ENCODE measurements at places on chromosomes 2 and 18. TPM values are rescaled to one million over a fixed set of nuclear protein-coding genes. Genes with fewer than 3 reads are reported as not detected.

KCNJ13 gene
- total RNA-seq, result not detected

- DNase-seq, result no peak
- H3K36me3 ChIP-seq, result no peaks in the 10 kb centered on the region
- no peak overlapping the region for H3K27ac ChIP-seq
- no peak overlapping the region for H3K4me3 ChIP-seq
- H3K4me1 ChIP-seq, result peaks cover 25% of the 10 kb centered on the region
Observed at GRCh38 chr2:46074501-46074900, 222.7 kb upstream of the EPAS1 start.

ZNF385B gene
- total RNA-seq, result 11.5 TPM

GKN2 gene
- total RNA-seq, result not detected

HOXD12 gene
- total RNA-seq, result 1.7 TPM

DNA sequence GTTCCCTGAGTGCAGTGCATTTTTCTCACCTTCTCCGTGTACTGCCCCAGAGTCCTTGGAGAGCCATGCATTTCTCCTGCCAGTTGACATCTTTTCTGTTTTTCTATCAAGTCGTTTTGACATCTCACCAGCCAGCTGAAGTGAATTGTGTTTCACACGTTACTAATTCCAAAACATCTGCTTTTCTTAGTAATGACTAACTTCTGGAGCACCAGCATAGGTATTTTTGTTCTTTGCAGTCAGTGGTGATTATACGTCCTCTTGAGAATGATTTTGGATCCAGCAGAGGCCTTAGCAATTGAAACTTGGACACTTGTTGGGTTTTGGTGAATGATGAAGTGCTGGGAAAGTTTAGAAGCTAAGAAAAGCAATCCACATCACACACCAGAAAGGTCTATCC is 112.5 kb downstream of the PIK3C3 start:
- no peaks in the 10 kb centered on the region for H3K36me3 ChIP-seq
- no peak for DNase-seq

- H3K36me3 ChIP-seq, result no peaks in the 10 kb centered on the region
- H3K4me1 ChIP-seq, result no peaks in the 10 kb centered on the region
- no peak overlapping the region for H3K4me3 ChIP-seq
- DNase-seq, result no peak
- H3K27me3 ChIP-seq, result no peaks in the 10 kb centered on the region
Observed at GRCh38 chr2:195367809-195368208, 289.2 kb upstream of the SLC39A10 start.
